ENCODE measurements at places on chromosomes 4 and X.

DNA sequence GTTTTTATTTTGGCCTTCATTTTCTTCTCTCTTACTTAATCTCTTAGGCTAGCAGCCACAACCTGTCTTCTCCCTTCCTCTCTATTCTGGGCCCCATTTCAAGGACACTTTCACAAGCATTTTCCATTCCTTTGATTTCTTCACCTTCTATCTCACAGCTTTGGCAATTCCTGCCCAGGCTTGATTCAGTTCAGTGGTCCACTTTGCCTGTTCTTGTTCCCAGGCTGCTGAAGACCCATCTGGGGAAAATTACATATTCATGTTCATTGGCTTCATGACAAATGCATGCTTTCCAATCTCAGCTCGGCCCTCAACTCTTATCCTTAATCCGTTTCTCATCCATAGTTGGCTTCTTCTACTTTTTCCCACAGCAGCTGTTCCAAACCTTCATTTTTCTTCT lies 38.7 kb upstream of the LPAR4 start:
- no peak for DNase-seq

GRCh38 chrX:148658115-148658730 lies 157.8 kb downstream of the AFF2 start:
- no peak for DNase-seq

DNA sequence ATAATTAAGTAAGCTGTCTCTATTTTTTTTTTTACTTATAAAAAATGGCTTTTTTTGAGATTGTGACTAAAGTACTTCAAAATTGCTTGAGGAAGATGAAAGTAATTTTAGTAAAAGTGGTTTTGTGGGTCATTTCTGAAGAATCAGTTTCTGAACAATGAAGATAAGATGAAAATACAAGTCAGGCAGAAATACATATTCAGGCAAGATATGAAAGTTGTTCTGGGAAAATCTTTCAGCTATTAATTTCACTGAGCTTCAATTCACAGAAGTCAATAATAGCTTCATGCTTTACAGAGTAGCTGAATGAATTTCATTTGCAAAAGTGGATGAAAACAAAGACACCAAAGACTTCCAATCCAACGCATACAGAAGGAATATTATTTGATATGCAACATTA lies 305.2 kb upstream of the ARSJ start:
- DNase-seq, result no peak

GRCh38 chrX:154369449-154370299 lies 4.8 kb downstream of the FLNA start:
- peak; percentile 72 for DNase-seq

DNA sequence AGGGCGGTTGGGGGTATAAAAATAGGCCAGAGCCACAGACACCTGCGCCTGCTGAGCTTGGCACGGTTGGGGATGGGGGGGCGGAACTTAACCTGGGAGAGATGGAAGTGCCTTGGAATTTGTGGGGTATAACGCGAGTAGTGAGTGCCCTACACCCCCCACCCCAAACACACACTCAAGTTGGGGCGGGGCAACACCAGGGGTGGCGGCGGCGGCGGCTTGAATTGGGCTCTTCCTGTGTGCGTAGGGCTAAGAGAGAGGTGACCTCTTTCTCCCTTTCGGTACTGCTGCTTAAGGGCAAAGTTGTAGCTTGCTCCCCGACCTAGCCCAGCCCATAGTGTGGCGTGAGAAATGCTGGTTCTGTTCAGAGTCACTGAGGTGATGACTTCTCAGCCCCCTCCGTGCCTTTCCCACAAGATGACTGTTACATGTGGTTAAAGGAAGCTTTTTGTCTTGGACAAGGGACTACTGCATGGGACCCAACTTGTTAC lies 839 bp downstream of the STK26 start:
- DNase-seq, result peak; percentile 74

DNA sequence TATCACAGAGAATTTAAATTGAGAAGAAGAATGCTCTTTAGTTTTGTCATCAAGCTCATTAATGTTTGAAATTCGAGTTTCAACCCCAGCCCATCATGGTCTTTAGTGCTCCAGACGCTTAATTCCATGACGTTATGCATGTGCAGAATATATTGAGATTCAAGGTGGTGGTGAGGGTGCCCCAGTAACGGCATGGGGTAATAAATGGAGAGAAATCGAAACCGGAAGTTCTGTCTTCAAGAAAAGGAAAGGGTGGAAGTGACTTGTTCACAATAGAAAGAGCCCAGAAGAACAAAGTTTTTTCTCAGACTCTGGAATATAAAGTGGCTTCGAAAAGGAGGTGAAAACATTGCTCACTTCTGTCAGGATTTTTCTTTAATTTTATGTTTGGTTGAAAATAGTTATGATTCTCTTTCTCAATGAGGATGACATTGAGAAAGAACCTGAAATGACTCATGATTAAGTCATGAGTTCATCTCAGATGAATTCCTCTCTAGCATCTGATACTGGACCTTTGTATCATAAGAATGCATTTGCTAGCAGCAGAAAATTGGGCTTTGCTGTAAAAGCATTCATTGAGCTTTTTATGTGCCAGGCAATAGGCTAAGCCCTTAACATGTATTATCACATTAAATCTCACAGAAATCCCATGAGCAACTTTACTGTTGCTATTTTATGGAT lies 779 bp upstream of the DDX60L start:
- peak; percentile 34 for DNase-seq

DNA sequence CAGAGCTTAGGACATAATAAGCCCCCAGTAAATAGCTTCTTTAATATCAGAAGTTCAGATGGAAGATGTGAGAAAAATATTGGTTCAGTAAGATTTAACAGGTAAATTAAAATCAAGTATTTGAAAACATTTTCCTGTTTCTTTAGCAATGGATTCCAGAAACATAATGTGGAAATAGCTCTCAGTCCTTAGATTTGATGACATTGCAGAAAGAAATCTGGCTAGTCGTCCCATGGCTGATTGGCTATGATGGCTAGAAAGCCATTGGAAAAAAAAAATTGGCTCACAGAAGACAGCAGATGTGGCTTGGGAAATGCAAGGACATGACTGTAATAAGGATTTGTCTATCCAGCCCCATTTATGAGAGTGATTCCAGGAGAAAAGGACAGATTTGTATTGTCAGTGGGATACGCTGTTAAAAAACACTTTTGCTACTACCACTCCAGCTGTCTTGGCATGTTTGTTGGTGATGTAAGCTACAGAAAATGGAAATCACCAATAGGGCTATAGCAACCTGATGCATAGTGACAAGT lies 78.3 kb downstream of the AR start:
- no peak for DNase-seq

DNA sequence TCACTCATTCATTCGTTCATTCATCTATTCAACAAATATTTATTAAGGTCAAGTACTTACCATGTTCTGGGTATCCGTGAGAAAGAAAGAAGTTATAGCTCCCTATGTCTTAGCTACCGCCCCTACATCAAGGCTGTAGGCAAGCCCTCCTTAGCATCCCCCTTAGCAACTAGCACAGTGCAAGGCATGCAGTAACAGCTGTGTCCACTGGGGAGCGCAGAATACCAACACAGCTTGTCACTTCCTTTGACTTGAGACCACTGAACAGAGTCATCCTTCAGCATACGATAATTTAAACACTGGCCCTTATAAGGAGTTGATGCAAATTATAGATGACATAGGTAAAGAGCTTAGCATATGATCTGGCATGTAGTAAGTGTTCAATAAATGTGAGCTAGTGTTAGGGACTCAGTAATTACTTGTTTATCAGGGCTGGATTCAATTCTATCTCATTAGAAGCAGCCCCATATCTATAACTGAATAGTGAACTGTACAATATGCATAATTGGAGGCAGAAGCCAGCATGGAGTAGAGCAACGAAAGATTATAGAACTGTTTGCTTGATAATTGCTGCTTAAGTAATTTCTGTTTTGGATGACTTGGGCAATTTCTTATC lies 8.7 kb downstream of the KIAA1210 start:
- peak; percentile 64 for DNase-seq
